K562 (cell line): ENCODE measurements at places on chromosomes 11 and 22. TPM values are rescaled to one million over a fixed set of nuclear protein-coding genes. Genes with fewer than 3 reads are reported as not detected.
A peak's percentile ranks its signal among the peaks of the same experiment; 100 is the strongest.

Gene GTSE1
- total RNA-seq = 20.5 and 22.5 TPM in 2 replicates

Gene DMC1
- 5.2 and 5.5 TPM in 2 replicates for total RNA-seq

Gene TUBA8
- 1.0 and 1.4 TPM in 2 replicates for total RNA-seq

GRCh38 chr11:107953446-107953845 lies 25.2 kb downstream of the RAB39A start:
- H3K36me3 ChIP-seq = no peaks in the 10 kb centered on the region
- H3K27me3 ChIP-seq = peaks cover 27% of the 10 kb centered on the region
- no peak overlapping the region for H3K4me3 ChIP-seq
- H3K4me1 ChIP-seq = no peaks in the 10 kb centered on the region
- DNase-seq = no peak

Gene ZFTA
- total RNA-seq = 8.4 and 12.3 TPM in 2 replicates

DNA sequence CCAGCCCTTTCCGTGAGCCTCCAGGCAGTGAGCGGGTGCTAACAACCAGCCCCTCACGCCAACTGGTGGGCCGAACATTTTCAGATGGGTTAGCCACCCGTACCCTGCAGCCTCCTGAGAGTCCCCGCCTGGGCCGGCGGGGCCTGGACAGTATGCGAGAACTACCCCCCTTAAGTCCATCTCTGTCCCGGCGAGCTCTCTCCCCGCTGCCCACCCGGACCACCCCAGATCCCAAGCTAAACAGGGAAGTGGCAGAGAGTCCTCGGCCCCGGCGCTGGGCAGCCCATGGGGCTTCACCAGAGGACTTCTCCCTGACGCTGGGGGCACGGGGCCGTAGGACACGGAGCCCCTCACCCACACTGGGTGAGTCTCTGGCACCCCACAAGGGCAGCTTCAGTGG lies 20.6 kb downstream of the PHLDB1 start:
- H3K4me3 ChIP-seq = no peak overlapping the region
- H3K27me3 ChIP-seq = no peaks in the 10 kb centered on the region
- H3K36me3 ChIP-seq = peaks cover 39% of the 10 kb centered on the region; the same call in 2 of the 3 replicates
- H3K27ac ChIP-seq = no peak overlapping the region

DNA sequence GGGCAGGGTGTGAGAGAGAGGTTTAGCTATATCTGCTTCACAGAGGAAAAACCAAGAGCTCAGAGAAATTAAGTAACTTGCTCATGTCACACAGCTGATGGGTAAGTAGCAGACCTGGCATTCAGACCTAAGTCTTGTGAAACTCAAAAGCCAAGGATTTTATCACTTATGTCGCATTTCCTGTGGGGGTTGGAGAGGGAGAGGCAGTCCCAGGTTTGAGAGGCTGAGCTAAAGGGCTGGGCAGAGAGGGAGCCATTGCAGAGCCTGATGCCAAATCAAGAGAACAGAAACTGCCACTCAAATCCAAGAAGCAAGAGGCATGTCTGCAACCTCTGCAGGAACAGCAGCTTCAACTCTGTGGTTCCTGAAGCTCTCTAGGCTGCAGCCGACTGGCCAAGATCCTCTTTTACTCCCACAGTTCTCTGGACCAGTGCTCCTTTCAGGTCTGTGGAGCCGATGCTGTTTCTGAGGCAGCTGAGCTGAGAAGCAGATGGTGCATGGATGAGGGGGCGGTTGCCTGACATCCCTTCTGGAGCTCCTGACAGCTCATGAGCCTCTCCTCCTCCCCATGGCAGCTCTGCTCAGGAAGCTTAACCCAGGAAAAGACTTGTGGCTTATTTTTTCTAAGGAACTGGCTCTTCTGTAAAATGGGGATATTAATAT lies 47.6 kb upstream of the NAV2 start:
- peaks cover 3% of the 10 kb centered on the region; the same call in 1 of the 3 replicates for H3K27me3 ChIP-seq
- H3K36me3 ChIP-seq = no peaks in the 10 kb centered on the region
- no peak overlapping the region for H3K4me3 ChIP-seq
- H3K27ac ChIP-seq = no peak overlapping the region
- DNase-seq = no peak

Gene LARGE1
- 0.22 and 0.66 TPM in 2 replicates for total RNA-seq

DNA sequence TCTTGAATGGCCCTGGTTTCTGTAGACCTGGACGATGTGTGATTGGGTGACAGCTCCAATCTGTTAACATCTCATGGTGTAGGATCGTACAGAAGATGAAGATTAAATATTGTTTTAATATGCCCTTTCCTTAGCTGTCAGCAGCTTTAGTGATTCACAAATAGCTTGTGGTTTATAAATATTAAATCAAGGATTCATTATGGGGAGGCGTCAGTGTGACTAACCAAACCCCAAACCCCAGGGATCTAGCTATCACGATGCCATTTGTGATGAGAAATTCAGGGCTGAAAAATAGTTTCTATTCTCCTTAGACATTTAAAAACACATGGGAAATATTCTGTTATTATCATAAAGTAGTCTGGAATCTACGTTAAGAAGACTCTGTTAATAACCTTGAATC lies 73.4 kb downstream of the NCAM1 start:
- no peaks in the 10 kb centered on the region for H3K36me3 ChIP-seq
- no peaks in the 10 kb centered on the region for H3K4me1 ChIP-seq
- no peaks in the 10 kb centered on the region for H3K27me3 ChIP-seq
- H3K4me3 ChIP-seq = no peak overlapping the region

Gene LRRC4C
- not detected in 2 replicates for total RNA-seq

GRCh38 chr22:26436903-26437515 lies 7.9 kb downstream of the ASPHD2 start:
- no peak overlapping the region for H3K4me3 ChIP-seq
- H3K36me3 ChIP-seq = no peaks in the 10 kb centered on the region
- DNase-seq = no peak
- no peak overlapping the region for H3K27ac ChIP-seq
- H3K27me3 ChIP-seq = peaks cover 2% of the 10 kb centered on the region; the same call in 1 of the 3 replicates

Gene OR5B21
- total RNA-seq = not detected in 2 replicates

- H3K4me3 ChIP-seq = no peak overlapping the region
- peaks cover 26% of the 10 kb centered on the region for H3K27me3 ChIP-seq
- H3K4me1 ChIP-seq = no peaks in the 10 kb centered on the region
- no peak overlapping the region for H3K27ac ChIP-seq
- no peaks in the 10 kb centered on the region for H3K36me3 ChIP-seq
These were observed 3.2 kb downstream of the NELL1 start for GRCh38 chr11:20672575-20672974.

GRCh38 chr11:61814958-61815789 lies 1.6 kb downstream of the FADS1 start:
- peak; percentile 99 for DNase-seq
- peaks cover 50% of the 10 kb centered on the region for H3K36me3 ChIP-seq
- H3K4me3 ChIP-seq = peak overlapping the region; percentile 64
- H3K4me1 ChIP-seq = peaks cover 30% of the 10 kb centered on the region; the same call in 2 of the 3 replicates
- H3K27ac ChIP-seq = peak overlapping the region; percentile 98

GRCh38 chr22:38824585-38824984 lies 19.2 kb downstream of the NPTXR start:
- no peaks in the 10 kb centered on the region; the same call in 2 of the 3 replicates for H3K27me3 ChIP-seq
- H3K4me1 ChIP-seq = no peaks in the 10 kb centered on the region; the same call in none of the 2 replicates
- peak; percentile 67 for DNase-seq
- no peaks in the 10 kb centered on the region for H3K36me3 ChIP-seq
- H3K4me3 ChIP-seq = no peak overlapping the region

DNA sequence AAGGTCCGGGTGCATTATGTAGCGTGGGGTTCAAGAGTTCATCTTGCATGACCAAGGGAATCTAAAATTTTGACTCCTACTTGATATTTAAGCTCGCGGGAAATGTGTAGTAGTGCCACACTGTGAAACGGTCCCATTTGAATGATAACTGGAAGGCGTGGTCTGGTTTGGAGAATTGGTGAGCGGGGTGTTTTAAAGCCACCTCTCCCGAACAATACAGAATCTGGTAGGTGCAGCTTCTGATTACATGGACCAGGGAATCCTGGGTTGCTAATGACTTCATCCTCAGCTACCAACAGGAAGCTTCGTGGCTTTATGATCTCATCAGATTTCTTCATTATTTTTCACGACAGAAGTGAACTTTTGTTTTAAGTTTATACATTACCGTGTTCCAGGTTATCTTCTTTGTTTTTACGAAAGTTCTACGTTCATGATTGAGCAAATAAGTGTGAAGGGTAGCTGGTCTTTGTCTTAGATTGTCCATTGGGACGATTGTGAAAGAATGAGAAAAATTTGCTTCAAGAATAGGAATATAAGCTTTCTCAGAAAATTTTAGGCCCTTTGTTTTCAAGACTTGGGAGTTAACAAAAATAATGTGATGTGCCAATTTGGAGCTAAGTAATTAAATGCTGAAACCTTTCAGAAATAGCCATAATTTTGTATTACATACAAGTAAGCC lies 1.7 kb downstream of the QSER1 start:
- peak overlapping the region; percentile 96 for H3K27ac ChIP-seq
- H3K4me3 ChIP-seq = peak overlapping the region; percentile 97
- peaks cover 9% of the 10 kb centered on the region for H3K4me1 ChIP-seq
- H3K27me3 ChIP-seq = no peaks in the 10 kb centered on the region

Gene KRTAP5-11
- not detected in 2 replicates for total RNA-seq

Gene CEP126
- 0.07 and 0.11 TPM in 2 replicates for total RNA-seq

- peaks cover 8% of the 10 kb centered on the region; the same call in 1 of the 2 replicates for H3K4me1 ChIP-seq
- peak; percentile 83 for DNase-seq
- no peak overlapping the region for H3K4me3 ChIP-seq
These were observed 8.4 kb upstream of the SLC22A8 start for GRCh38 chr11:63023841-63024648.

Gene C11orf16
- not detected in 2 replicates for total RNA-seq

Gene TMPRSS13
- 0.29 and 0.34 TPM in 2 replicates for total RNA-seq

- peaks cover 6% of the 10 kb centered on the region; the same call in 2 of the 3 replicates for H3K4me1 ChIP-seq
- H3K4me3 ChIP-seq = no peak overlapping the region
- no peaks in the 10 kb centered on the region for H3K36me3 ChIP-seq
- no peaks in the 10 kb centered on the region for H3K27me3 ChIP-seq
- no peak for DNase-seq
These were observed 7.0 kb upstream of the CABP2 start for GRCh38 chr11:67530282-67530592.

DNA sequence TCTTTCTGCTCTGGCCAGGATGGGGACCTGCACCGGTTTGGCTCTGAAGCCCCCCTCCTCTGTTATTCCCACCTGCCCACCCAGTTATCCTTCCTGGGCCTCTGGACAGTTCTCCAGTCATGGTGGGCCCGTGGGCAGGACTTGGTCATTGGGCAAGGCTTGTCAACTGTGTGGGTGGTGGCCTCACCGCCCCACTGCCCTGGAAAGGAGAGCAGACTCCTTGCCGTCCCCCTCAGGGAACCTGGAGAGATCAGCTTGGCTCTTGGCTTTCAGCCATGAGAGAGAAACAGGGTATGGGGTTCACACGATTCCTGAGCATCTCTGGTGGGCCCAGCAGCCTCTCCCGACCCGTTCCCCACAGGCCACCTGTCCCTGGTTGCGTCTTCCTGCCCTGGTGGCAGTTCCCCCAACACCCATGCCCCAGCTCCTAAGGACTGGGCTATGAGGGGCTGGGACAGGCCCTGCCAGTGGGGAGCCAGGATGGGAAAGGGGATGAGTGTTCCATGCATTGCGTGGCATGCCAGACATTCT lies 92.3 kb downstream of the MORC2 start:
- no peak overlapping the region for H3K4me3 ChIP-seq
- no peaks in the 10 kb centered on the region for H3K27me3 ChIP-seq
- H3K27ac ChIP-seq = no peak overlapping the region
- DNase-seq = no peak
- no peaks in the 10 kb centered on the region for H3K36me3 ChIP-seq

DNA sequence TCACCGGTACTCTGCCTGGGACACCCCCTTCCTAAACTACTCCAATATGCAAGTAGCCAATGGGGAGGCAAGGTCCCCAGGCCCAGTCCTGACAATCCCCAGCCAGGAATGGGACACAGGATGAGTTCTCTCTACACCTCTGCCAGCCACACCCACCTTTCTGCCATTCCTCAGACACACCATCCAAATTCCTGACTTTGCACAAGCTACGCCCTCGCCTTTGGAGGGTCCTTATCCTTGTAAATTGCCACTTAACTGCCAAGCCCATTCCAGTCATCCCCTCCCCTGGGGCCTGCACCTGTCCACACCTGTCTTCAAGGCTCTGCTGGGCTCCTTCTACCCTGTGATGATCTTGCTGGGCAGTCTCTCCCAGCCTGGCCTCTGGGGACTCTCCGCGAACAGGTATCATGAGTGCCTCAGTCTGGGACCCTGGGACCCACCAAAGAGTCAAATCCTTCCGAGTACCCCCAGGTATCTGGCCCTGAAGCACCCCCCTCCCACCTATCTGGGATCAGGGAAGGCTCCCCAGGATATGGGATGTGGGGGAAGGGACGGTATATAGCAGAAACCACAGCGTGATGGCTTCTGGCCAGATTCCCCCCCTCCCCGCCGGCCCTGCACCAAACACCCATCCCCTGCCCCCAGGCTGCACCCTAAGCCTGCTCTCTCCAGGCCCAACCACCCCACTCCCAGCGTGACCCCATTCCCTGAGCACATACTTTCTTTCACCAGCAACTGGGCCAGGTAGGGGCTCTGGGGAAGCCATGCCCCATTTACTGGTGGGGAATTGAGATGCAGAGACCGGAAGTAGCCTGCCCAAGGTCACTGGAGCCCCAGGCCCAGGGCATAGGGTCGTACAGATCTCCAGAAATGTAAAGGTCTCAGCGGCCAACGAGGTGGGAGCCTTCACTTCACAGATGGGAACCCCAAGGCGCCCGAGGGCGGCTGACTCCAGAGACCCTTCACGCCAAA lies 806 bp downstream of the ARAP1 start:
- peak overlapping the region; percentile 83 for H3K27ac ChIP-seq
- H3K27me3 ChIP-seq = no peaks in the 10 kb centered on the region
- H3K4me3 ChIP-seq = peak overlapping the region; percentile 97
- DNase-seq = peak; percentile 66

- no peaks in the 10 kb centered on the region; the same call in 2 of the 3 replicates for H3K27me3 ChIP-seq
- no peak overlapping the region for H3K4me3 ChIP-seq
- no peaks in the 10 kb centered on the region for H3K36me3 ChIP-seq
- no peak overlapping the region for H3K27ac ChIP-seq
- no peaks in the 10 kb centered on the region for H3K4me1 ChIP-seq
These were observed 1.4 kb upstream of the OR52W1 start for GRCh38 chr11:6197466-6198200.

Gene MMP27
- not detected in 2 replicates for total RNA-seq

Gene KIRREL3
- not detected in 2 replicates for total RNA-seq

DNA sequence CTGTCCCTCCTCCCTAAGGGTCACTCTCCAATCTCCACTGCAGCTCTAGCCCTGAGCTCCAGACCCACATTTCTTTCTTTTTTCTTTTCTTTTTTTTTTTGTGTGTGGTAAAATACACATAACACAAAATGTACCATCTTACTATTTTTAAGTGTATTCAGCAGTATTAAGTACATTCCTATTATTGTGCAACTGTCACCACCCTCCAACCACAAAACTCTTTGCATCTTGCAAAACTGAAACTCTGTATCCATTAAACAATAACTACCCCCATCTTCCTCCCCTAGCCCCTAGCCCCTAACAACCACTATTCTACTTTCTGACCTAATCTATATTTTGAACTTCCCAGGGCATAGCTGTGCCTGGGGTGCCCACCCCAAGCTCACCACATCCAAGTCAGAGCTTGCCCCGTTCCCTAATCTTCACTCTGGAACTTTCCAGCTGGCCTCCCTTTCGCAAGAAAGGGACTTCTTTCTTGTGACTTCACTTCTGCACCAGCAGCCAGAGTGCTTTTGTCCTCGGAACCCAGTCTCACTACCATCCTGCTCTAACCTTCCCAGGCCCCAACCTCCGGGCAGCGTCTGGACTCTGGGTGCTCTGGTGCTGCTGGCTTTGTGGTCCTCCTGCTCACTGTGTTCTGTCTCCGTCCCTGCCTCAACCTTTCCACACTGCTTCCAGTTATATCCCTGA lies 30.7 kb downstream of the PARVG start:
- H3K27ac ChIP-seq = no peak overlapping the region
- DNase-seq = no peak
- no peak overlapping the region for H3K4me3 ChIP-seq
- H3K27me3 ChIP-seq = no peaks in the 10 kb centered on the region
- no peaks in the 10 kb centered on the region for H3K36me3 ChIP-seq

Gene APOA4
- total RNA-seq = not detected in 2 replicates
